ENCODE measurements at places on chromosomes 7 and 10.
A peak's percentile ranks its signal among the peaks of the same experiment; 100 is the strongest.

DNA sequence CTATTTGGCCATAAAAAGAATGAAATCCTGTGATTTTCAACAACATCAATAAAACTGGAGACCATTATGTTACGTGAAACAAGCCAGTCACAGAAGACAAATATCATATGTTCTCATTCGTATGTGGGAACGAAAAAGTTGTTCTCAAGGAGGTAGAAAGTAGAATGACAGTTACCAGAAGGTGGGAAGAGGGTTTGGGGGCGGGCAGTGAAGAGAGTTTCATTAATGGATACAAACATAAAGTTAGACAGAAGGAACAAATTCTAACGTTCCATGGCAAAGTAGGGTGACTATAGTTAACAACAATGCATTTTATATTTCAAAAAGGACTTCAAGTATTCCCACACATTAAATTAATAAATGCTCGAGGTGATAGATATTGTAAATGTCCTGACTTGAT, 97.4 kb downstream of the ZPBP start:
- no peak for DNase-seq

DNA sequence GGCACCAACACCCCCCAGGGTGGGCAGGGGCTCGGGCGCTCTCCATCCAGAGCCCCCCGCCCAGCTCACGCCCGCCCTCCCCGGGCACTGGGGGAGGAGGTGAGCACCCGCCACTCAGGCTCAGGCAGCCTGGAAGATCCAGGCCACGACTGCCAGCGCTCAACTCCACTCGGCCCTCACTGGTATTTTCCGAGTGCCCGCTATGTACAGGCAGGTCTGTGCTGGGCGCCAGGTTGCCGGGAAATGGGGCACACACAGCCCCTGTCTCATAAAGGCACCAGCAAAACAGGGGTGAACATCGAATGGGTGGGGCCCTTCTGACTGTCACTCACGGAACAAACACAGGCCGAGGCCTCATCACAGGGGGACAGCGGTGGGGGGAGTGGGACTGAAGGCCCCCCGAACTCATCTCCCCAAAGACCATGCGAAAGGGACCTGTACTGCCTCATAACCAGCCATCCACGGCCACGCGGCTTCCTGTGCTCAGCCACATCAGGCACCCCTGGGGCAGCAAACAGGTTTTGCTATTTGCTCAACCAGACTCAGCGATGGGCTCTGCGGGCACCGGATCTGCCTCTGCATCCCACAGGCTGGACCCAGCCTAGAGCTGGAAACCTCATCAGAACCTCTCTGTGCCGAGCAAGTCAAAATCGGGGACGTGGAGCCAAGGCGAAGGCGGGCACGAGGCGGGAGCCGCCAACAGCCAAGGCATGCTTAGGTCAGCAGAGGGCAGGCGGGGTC, 98.7 kb upstream of the DNAAF5 start:
- DNase-seq: no peak

DNA sequence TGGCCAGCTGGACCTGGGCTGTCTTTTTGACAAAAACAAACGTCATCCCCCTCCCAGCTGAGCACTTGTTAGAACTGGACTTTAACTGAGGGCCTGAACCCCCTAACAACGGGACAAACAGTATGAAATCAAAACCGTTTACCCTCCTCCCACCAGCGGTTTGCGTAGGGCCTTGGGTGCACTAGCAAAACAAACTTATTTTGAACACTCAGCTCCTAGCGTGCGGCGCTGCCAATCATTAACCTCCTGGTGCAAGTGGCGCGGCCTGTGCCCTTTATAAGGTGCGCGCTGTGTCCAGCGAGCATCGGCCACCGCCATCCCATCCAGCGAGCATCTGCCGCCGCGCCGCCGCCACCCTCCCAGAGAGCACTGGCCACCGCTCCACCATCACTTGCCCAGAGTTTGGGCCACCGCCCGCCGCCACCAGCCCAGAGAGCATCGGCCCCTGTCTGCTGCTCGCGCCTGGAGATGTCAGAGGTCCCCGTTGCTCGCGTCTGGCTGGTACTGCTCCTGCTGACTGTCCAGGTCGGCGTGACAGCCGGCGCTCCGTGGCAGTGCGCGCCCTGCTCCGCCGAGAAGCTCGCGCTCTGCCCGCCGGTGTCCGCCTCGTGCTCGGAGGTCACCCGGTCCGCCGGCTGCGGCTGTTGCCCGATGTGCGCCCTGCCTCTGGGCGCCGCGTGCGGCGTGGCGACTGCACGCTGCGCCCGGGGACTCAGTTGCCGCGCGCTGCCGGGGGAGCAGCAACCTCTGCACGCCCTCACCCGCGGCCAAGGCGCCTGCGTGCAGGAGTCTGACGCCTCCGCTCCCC, at the start of gene IGFBP1:
IGFBP1 (plus strand) TSS at position 304 of the 808 bp plus-strand sequence; CDS start at position 469, 165 bp downstream.
- DNase-seq: peak; percentile 63

GRCh38 chr7:106868364-106868763, 3.3 kb downstream of the PIK3CG start:
- DNase-seq: no peak

DNA sequence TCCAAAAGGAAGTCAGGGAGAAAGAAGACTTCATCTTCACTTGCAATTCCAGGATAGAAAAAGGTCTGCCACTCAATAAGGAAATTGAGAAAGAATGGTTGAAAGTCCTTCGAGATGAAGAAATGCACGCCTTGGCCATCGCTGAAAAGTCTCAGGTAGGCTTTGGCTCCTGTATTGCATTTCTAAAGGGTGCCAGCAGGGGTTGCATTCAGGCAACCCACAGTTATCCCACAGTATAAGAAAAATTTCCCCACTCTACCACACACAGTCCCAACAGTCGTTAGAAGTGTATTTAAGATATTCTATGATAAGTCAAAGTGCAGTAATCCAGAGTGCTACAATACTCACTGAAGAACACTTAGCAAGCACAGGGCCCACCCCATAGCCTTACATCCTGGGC, 93.4 kb upstream of the FGL2 start:
- DNase-seq: no peak

DNA sequence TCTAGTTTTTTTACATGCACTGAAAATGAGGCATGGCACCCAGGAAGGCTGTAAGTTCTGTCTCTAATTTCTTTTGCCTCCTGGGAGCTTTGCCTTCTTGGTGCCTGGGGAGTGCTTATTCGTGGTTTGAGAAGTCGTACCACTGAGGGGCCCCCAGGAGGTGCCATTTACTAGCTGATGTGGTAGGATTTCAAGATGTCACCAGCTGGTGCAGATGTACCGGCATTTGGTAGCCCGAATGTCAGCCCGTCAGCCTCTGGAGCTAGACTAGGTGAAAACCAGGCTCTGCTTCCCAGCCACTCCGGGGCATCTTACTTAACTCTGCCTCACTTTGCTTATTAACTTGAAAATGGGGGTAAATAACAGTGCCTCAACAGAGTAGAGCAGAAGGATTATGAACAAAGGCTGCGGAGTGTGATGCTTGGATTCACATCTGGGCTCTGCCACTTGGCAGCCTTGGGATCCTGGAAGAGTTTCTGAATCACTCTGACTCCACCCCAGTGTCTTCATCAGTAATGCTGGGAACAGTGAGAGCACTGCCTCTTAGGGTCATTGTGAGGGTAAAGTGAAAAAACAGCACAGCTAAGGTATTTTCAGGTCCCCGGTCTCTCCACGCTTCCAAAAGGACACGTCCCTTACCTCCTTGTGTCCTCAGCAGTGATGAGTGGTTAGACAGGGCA, 31.4 kb upstream of the BTBD16 start:
- no peak for DNase-seq

DNA sequence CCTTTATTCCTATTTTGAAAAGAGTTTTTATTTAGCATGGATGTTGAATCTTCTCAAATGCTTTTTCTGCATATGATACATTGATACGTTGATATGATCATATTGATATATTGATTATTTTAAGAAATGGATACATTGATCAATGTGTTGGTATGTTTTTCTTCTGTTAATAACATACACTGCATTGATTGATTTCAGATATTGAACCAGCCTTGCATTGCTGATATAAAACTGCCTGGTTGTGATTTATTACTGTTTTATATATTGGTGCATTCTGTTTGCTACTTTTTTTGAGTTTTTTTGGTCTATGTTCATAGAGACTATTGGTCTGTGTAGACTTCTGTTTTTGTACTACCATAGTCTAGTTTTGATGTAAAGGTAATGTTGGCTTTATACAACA, 26.8 kb upstream of the RABGEF1 start:
- DNase-seq: no peak

DNA sequence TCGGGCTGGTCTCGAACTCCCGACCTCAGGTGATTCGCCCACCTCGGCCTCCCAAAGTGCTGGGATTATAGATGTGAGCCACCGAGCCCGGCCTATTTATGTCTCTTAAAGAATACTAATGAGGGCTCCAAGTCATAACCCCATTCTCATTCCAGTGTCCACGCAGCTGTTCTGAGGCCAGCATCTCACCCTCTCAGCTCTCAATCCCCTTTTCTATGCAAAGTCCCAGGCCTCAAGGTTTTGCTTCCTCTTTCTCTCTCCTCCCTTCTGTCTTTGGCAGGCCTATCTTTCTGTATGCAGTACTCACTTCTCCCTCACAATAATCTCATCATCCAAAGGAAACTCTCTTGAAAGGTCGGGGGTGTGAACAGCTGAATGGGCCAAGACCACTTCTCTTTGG, 28.0 kb upstream of the VSIR start:
- DNase-seq: no peak

DNA sequence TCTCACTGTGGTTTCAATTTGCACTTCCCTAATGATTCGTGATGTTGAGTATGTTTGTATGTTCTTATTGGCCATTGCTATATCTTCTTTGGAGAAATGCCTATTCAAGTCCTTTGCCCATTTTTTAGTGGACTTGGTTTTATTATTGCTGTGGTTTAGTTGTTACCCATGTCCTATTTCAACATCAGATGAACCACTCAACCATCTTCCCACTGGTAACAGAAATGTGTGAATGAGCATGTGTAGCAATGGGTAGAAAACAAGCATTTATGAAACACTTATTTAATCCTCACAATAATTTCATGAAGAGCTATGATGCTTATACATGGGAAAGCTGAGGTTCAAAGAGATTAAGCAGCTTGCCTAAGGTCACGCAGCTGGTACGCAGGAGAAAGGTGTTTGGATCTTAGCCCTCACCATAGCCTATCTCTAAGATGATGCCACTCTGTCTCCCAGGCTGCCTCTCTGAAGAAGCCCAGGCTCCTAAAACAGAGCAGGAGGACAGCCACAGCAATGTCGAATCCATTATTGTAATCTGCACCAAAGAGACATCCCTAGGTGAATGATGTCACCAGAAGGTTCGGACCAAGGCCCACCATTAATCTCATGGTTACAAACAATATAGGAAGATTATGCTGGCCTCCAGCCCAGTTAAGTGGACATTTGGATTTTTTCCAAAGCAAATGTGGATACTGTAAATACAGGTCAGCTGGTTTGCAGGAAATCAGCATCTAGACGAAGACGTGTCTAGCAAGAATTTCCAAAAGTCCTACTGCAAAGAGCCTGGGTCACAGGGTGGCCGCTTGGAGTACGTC, 447.6 kb upstream of the ZMIZ1 start:
- DNase-seq: no peak

DNA sequence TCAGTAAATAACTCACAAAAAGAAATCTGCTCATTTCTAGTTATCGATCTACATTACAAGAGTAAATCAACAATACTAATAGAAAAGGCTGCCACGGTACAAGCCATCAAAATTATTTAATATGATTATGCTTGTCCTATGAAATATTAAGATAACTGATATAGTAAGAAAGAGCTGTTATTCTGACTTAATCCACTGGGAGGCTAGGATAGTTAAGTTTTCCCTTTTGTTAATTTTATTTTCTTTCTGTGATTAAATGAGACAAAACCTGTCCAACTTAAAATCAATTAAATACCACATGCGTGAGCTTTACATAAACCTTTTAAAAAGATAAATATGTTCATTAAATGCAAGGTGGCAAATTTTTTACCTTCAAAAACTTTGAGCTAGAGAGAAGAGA, 114.8 kb downstream of the LMBR1 start:
- DNase-seq: no peak

GRCh38 chr7:134140889-134141867, 14.0 kb downstream of the LRGUK start:
- DNase-seq: peak; percentile 80

- DNase-seq: no peak
Measured at GRCh38 chr10:59266321-59266720, 89.9 kb downstream of the PHYHIPL start.

DNA sequence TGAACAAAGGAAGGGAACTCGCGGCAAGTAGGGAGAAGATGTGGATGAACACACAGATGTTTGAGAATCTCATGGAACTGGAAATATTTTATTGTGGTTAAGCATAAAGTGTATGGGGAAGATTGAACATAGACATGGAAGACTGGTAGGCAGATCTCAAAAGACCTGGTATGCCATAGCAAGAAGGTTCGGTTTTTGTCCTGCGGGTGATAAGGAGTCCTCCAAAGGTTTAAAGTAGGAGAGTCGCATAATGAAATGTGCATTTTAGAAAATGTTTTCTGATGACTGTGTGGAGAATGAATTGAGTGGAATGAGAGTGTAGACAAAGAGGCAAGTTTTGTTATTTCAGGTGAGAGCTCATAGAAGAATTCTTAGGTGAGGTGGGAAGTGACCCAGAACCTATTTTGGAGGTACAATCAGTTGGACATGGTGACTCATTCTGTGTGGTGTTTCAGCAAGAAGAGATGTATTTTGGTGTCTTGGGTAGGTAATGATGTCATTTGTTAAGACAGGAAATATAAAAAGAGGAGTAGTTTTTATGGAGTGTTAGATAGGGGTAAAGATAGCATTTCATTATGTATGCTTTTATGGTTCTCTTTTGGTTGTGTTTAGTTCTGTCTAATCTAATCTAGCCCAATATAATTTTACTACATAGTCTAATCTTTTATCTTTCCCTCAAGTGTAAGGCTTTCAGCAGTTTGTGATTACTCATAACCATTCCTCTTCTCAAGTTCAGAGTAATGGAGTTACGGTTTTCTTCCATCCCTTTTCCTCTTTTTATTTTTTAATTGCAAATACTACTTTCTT, 239.2 kb downstream of the EXOC4 start:
- no peak for DNase-seq

- DNase-seq: no peak
Measured at GRCh38 chr7:88299126-88299525, 7.6 kb downstream of the STEAP4 start.

- no peak for DNase-seq
Measured at GRCh38 chr10:116049974-116050304, 223.1 kb downstream of the GFRA1 start.

DNA sequence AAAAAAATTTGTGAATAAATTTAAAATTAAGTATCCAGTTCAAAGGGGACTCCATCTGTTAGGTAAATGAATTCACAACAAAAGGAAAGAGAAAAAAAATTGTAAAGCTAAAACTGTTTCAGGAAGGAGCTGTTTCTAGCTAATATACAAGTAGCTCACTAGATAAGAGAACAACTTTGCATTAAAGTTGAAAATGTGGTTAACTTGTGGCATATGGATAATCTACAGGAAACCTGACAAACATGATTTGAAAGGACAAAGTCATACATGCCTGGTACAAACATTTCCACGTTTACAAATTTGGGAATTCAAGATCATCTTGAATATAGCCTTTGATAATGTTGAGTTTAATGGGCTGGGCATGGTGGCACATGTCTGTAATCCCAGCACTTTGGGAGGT, 8.9 kb downstream of the NT5C3A start:
- no peak for DNase-seq

GRCh38 chr7:20021066-20021465, 196.1 kb downstream of the MACC1 start:
- no peak for DNase-seq
